Progenitor cell of endocrine pancreas (in vitro differentiated cells): ENCODE measurements at places on chromosomes 7 and 10.
A peak's percentile ranks its signal among the peaks of the same experiment; 100 is the strongest.

DNA sequence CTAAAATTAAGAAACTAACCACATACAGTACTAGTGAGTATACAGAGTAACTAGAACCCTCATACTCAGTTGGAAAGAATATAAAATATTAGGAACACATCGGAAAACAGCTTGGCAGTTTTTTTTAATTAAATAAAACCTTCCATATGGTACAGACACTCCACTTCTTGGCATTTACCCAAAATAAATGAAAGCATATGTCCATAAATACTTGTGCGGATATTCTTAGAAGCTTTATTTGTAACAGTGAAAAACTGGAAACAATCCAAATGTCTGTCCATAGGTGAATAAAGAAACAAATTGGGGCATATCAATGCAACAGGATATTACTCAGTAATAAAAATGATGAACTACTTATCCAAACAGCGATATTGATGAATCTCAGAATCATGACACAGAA, 410.0 kb downstream of the HTR7 start:
- DNase-seq = no peak

GRCh38 chr10:970311-971149, 17.7 kb upstream of the GTPBP4 start:
- no peak for DNase-seq

DNA sequence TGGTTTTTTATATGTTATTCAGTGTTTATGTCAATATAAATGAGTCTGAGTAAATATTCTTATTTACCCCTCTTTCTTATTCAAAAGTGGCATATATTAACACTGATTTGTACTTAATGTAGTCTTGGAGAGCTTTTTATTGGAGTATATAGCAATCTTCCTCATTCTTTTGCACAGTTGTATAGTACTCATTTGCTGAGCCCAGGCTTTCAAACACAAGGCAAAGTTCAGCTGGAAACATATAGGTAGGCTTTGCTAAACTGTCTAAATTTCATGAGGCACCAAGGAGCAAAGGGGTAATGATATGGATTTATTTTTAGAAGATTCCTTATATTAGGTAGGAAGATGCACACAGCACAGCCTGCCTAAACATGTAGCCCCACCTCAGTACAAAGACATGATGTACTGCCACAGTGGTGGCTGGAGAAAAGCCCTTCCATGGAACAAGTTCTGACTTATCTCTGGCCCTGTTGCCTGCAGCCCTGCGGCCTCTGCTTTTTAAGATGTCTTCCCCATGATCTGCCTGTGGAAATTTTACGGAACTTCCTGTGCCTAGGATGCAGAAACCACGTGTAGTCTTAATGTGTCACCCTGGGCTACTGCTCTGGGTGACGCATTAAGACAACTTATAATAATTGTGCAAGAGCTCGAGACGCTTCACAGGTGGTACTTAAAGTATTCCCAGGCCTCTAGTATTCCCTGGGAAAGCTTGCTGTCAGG, 9.6 kb upstream of the PDCD4 start:
- DNase-seq = no peak

DNA sequence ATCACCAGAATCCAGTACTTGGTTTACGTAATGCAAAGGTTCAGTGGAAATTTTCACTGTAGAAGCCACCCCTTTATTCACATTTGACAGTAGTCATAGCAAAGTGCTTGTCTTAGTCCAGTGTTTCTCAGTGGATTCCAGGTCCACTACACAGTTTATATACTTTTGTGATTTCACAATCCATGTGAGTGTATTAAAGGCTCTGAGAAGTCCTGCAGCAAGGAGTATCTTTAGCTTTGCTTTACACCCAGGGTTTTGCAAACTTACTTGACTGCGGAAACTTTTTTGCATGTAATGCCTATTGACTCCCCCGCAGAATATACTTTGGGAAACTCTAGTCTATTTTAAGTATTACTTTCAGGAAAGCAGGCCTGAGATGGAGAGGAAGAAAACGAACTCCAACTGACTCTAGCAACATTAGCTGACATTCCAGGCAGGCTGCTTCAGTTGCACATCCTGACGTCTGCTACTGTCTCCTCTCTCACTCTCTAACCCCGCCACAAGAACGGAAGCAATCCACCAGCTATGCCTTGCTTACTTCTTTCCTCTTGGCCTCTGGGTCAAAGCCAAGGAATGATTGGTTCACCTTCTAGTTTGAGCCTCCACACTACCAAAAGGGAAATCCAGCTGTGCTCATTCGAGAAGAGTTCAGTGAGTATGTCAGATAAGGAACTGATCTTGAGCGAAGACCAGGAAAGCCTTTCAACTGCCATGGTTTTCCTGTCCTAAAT, 6.2 kb downstream of the PLXNA4 start:
- DNase-seq = no peak

DNA sequence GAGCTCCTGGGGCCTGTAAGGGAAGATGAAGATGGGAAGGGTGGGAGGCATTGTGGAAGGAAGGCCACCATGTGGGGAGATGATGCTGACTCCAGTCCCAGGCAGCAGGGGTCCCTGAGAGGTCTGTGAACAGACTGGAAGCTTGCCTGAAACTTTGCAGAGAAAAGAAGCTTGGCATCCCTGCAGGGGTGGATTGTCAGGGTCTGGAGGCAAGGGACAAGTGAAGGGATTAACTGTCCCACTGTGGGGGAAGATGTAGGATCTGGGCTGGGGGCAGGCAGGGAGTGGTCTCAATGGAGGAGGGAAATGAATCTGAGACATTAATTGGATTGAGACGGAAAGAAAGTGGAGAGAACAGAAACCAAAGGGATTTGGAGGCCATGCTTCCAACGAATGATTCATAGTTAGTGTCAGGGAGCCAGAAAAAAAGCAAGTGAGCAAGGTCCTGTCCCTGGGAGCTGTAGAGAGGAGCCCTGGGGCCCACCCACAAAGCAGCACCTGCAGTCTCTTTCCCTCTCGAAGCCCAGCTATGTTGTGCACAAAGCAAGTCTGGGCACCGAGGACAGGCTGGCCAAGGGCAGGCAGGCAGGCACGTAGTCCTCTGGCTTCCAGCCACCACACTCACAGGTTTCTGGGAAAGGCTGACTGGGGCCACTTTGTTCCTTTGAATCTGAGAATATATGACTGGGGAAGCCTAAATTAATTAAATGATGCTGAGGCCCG, 4.7 kb upstream of the SLC18A3 start:
- DNase-seq = peak; percentile 6

GRCh38 chr7:16838891-16839290, 34.1 kb upstream of the AGR2 start:
- DNase-seq = no peak

GRCh38 chr10:95168694-95169093, 25.3 kb upstream of the ACSM6 start:
- DNase-seq = no peak

DNA sequence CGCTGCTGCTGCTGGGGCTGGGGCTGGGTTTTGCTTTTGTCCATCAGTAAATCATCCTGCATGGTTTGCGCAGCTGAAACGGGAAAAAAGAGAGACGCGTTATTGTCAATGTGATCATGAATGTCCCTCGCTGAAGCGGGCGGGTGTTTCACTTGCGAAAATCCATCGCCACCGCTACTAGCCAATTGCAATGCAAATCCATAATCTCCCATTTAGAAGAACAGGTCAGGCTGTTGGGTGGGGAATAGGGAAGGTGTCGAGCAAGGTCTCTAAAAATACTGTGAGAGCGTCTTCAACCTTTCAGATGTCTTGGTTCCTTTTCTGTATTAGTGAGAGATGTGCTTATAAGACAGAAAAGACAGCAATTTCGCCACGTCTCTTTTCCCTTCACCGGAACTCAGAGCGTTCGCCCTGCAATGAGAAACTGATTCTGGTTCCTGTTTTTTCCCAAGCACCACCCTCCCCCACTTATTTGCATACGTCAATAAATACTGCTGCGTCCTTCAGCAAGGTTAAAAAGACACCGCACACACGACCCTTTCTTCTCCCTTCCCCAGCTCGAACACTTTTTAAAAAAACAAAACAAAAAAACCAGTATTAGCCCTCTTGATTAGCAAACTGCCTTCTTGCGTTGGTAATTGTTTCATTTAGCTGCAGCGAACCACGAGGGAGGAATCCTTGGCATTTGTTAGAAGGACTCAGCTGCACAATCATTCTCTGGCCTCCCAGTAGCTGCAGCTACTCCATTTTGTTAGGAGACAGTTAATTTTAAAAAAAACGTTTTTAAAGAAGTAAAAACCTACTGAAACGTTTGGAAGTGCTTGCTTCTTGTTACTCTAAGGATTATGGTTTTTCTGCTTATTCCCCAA, 50.4 kb downstream of the CPEB3 start:
- peak; percentile 16 for DNase-seq

DNA sequence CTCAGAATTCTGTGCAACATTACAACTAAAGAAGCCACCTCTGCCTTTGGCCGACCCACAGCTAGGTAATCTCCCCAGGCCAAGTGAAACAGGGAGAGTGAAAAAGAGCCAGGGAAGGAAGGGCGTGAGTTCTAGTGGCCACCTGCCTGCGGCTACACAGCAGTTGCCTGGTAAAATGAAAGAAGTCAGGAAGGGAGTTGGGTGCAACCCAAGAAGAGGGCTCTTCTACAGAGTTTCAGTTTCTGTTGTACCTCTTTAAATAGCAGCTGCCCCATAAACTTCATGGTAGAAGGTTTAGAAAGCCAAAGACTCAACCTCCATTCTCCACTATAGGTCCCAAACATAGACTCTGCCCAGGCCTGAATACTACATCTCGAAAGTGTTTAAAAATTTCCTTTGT, 76.2 kb upstream of the TMEM168 start:
- no peak for DNase-seq

- DNase-seq = no peak
These were observed 103.8 kb downstream of the FZD1 start for GRCh38 chr7:91367812-91368578.

GRCh38 chr7:96330193-96330592, 8.3 kb upstream of the SLC25A13 start:
- no peak for DNase-seq

- DNase-seq = no peak
These were observed 928.0 kb upstream of the ZNF722 start for GRCh38 chr7:63070696-63071095.

- no peak for DNase-seq
These were observed 405.5 kb upstream of the C7orf33 start for GRCh38 chr7:148185041-148185440.

DNA sequence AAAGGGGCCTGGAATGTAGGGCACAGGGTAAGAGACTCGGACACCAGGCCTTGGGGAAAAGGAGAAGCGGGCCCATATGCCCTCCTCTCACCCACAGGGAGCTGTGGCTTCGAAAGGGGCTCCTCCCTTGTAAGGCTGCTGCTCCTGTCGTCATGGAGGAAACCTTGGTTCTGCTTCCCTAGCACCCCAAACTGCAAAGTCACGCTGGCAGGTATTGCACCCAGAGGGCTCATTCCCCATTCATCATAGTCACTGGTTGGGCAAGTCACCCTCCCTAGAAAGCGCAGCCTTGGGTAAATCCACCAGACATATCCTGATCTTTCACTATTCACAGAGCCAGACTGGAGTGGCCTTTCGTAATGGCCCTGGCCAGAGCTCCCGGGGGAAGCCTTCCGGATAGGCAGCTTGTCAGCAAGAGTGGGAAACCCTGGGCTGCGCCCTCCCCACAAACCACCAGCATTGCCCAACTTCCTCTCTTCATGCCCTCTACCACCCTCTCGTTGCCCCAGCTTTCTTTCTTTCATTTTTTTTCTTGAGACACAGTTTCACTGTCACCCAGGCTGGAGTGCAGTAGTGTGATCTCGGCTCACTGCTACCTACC, 121.0 kb downstream of the HIP1 start:
- DNase-seq = no peak

GRCh38 chr10:11962176-11962575, 80.4 kb downstream of the UPF2 start:
- no peak for DNase-seq

GRCh38 chr10:52316500-52316899, 2.4 kb downstream of the DKK1 start:
- no peak for DNase-seq

- DNase-seq = no peak
These were observed 646.3 kb upstream of the ANKRD30A start for GRCh38 chr10:36479073-36479472.

- no peak for DNase-seq
These were observed 767.5 kb downstream of the GRID1 start for GRCh38 chr10:85599081-85599480.

GRCh38 chr7:2641406-2642393, 9.9 kb downstream of the TTYH3 start:
- no peak for DNase-seq

GRCh38 chr10:79153745-79154144, 85.0 kb downstream of the ZMIZ1 start:
- no peak for DNase-seq

DNA sequence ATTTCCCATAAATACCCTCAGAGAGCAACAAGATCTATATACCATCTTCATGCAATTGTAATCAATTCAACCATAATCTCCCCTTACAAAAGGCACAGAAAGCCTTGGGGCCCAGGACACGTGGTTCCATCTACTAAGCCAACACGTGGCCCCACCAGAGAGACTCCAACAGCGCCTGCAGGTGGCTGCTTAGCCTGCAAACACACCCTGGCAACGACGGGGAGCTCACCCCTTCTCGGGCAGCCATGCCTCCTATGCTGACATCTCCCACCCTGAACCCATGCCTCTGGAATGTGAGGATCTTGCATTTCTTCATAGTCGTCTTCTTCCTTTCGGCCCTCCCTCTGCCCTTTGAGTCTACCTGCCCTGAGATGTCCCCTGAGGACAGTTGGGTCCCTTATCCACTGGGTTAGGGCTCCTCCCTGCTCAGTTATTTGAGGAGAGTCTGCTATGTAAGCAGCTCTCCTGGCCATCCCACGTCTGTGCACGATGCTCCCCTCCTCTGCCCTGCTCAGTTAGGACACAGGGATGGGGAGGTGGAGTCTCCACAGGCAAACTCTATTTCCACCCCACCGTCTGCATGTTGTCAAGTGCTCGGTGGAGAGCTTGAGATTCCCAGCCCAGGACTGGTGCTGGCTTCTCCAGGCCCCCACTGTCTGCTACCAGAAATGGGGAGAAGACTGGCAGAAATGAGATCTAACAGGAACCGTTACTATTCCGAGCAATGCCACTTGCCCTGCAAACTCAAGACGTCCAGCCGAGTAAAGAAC, 36.5 kb downstream of the EBF3 start:
- no peak for DNase-seq

- no peak for DNase-seq
These were observed 137.5 kb downstream of the CD36 start for GRCh38 chr7:80775897-80776296.

GRCh38 chr10:61903928-61904344, 2.4 kb downstream of the ARID5B start:
- DNase-seq = no peak

DNA sequence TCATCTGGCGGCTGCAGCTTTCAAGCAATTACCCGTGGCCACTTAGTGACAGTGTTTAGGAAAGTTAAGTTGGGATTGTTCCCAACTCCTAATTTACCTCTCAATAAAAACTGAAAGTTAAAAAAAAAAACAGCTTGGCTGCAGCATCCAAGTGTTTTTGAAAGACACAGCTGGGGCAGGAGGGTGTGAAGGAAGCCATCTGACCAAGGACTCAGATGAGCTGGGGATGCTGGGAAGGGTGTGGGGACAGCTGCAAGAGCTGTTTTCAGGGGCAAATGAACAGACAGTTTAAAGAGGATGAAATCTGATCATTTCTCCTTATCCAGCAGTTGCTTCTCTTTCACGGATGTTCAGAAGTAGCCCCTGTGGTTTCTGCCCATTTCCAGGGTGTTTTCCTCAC, 129.2 kb upstream of the CDCA7L start:
- DNase-seq = no peak
